Trophoblast cell (in vitro differentiated cells and primary cell): ENCODE measurements at places on chromosomes 6 and 20.
A peak's percentile ranks its signal among the peaks of the same experiment; 100 is the strongest.

GRCh38 chr6:14452567-14453527, 335.3 kb downstream of the CD83 start:
- peak; percentile 74 for DNase-seq

GRCh38 chr6:155510879-155511278, 55.2 kb upstream of the NOX3 start:
- DNase-seq = no peak

GRCh38 chr6:149077208-149077607, 240.3 kb upstream of the TAB2 start:
- no peak for DNase-seq

DNA sequence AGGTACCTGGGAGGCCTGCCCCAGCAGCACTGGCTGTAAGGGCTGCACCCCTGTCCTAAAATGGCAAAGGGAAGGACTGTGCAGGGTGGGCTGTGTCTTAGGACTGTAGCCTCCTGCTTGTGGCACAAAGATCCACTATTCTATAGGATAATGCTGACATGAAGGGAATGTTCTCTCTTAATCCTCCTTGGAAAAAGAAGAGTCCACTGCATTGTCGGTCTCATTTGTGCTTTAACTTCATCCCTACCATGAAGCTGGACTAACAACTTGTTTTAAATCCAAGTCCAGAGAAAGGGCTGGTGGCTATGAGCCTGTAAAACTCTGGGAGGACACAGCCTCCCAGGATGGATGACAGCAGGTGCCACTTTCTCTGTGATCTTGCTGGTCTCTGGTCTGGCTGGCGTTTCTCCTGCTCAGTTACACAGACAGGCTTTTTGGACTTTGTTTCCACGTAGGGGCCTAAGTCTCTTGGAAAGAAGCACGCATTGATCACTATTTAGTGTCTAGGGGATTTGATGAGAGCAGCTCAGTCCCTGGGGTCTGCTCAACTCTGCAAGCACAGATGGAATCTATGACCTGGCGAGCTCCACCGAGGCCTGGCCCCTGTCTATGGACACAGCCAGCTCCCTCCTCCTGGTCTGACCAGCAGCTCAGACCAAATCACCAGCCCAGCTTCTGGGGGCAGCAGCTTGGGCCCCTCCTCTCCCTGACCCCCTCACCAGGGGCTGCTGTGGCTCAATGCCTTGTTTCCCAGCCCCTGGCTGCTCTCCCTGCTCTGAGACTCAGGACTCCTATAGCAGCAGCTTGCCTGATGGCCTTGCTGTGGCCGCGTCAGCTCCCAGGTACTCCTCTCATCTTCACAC, 4.8 kb downstream of the CST3 start:
- no peak for DNase-seq

DNA sequence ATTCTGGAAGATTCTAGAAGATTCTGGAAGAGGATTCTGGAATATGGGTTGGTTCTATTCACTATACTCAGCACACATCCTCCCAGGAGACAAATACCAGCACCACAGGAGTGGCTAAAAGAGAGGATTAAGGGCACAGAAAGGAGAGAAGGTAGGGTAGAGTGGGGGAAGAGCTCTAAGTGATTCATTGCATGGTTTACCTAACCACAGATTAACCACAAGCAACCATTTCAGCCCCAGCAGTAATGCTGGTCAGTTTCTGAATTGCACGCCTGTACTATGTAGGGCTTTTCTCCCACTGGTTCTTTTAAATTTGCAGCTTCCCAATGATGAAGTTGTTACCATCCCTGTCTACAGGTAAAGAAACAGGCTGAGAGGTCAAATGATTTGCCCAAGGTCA, 192.7 kb upstream of the PMEPA1 start:
- DNase-seq = no peak

GRCh38 chr6:157089258-157089657, 234.1 kb downstream of the TMEM242 start:
- no peak for DNase-seq
